ENCODE measurements at places on chromosomes 4 and X.

GRCh38 chr4:122606364-122607043, 14.4 kb downstream of the IL21 start:
- no peak for DNase-seq

DNA sequence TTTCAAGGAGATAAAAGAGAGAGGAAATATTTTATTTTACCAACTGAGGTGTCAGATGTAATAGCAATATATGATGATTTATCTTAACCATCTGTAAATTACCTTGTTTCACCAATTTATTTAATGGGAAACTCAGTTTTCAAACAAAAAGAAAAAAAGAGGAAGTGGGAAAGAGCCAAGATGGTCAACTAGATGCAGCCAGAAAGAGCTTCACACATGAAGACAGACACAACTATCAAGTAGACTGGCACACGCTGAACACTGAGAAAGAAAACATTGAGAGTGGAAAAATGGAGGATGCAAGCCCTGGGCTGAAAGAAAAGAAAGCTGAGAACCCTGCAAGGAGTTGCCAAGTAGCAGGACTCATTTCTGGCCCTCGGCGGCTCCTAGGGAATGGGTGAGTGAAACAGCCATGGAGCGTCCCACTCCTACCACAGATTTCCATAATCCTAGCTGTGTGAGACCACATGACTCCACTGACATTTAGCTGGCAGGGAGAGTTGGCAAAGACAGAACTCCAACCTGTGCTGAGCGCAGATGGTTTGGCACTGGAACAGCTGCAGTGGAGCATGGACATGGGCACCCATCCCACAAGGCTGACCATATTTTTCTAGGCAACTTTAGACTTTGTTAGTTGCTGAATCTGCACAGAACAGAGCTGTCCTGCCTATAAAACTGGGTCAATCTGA, 409.3 kb downstream of the FAM47B start:
- no peak for DNase-seq

DNA sequence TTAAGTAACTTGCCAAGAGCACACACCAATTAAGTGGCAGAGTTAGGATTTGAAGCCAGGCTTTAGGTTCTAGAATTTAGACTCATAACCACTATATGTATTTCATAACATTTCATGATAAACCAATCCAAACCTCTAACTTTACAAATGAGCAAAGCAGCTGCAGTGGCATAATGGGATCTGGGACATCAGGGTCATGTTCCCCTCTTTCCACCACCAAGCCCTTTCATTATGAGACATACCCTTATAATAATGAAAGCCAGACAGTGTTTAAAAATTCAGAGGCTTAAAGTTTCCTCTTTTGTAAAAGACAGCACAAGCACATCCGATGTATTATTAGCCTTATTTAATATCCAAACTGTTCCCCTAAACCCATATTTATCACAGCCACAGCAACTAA, 28.3 kb upstream of the AMELX start:
- no peak for DNase-seq

DNA sequence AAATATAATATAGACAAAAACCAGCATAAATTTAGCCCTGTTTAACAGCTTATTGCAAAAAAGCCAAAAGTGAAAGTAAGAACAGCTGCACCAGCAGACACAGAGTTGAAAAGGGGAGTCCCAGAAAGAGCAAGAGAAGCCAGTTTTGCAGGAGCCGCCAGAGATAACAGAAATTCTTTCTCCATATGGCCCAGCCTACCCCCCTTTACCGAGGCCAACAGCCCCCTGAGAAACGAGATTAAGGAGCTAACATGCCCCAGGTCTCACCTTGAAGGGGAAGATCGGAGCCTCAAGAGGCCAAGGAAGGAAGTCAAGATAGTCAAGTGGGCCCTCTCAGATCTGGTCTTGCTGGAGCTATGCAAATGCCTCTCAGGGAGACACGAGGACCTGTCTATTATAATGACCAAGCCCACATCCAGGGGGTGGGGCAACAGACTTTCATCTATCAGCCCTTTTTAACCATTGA, 4.8 kb downstream of the ACOX3 start:
- DNase-seq, result no peak

GRCh38 chr4:41394481-41394894, 137.8 kb downstream of the UCHL1 start:
- no peak for DNase-seq

- no peak for DNase-seq
These were observed 53.0 kb downstream of the JADE3 start for GRCh38 chrX:46965125-46965758.

DNA sequence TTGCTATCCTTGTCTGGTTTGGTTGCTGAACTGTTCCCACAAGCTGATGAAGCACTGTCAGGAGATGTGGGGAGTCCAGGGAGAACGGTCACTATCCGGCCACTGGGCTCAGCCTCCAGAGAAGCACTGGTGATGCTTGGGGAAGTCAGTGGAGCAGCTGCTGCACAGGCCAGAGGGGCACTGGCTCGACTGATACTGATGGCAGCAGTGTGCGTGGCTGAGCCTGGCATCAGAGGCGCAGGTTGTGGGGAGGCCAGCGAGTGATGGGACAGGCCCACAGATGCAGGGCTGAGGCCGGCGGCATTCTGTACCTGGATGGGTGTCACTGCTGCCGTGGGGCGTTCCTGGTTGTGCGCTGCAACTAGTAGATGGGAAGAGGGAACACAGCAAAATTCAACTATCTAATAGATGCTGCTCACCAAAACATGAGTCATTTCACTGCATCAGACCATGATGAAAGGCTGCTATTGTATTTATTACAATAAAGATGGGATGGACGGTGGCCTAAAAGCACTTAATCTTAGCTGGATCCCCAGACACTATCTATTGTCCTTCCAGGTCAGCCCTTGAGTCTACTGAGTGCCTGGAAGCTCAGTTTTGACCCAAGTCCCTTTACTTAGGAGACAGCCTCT, 106.3 kb upstream of the CBR4 start:
- no peak for DNase-seq

DNA sequence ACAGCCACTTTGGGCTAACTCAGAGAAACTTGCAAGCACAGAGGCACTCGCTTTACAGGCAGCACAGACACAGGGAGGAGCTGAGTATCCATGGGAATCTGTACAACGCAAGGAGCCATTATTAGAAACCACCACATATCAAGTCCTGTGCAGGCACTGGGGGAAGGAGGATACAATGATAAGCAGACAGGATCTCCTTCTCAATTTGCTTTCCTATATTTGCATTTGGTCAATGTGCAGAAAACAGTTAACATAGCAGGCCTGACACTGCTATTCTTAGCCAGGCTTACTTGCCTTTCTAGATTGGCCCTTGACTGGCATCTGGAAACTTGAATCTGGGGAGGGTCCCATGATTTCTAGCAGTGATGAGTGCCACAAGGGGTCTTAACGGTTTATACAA, 65.8 kb downstream of the TEC start:
- DNase-seq, result no peak

DNA sequence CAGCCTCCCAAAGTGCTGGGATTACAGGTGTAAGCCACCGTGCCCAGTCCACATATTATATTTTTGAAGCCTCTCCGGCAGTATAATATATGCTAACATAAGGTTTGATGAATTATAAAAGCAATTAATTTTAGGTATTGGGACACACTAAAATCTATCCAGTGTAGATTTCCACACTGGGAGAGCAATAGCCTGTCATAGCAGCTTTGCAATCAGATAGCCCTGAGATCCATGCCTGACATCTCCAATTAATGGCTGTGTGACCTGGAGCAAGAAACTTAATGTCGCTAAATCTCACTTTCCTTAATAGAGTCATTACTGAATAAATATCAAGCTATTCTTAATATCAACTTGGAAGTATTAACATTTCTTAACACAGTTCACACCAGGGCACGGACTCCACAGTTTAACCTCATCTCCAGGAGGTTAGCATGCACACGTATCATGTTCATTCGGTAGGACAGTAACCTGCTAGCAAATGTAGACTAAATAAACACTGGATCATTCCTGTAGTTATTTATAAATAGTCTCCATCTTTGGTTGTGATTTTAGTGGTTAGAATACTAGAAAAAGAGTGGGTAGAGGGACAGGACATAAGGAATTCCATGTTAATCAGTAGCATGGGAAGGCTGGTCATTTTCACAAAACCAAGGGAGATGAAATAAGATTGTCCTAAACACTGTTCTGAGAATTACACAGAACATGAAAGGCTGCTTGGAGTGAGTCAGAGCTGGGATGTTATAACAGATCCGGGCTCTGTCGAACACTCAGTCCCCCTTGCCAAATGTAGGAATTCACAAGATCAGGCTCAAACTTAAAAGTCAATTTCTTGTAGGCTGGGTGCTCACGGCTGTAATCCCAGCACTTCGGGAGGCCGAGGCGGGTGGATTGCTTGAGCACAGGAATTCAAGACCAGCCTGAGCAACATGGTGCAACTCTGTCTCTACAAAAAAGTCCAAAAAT, 254.7 kb downstream of the PALLD start:
- DNase-seq, result no peak

GRCh38 chr4:119729835-119730670, 101.4 kb upstream of the PDE5A start:
- peak; percentile 57 for DNase-seq

GRCh38 chr4:8112036-8112576, 46.5 kb downstream of the ABLIM2 start:
- no peak for DNase-seq

DNA sequence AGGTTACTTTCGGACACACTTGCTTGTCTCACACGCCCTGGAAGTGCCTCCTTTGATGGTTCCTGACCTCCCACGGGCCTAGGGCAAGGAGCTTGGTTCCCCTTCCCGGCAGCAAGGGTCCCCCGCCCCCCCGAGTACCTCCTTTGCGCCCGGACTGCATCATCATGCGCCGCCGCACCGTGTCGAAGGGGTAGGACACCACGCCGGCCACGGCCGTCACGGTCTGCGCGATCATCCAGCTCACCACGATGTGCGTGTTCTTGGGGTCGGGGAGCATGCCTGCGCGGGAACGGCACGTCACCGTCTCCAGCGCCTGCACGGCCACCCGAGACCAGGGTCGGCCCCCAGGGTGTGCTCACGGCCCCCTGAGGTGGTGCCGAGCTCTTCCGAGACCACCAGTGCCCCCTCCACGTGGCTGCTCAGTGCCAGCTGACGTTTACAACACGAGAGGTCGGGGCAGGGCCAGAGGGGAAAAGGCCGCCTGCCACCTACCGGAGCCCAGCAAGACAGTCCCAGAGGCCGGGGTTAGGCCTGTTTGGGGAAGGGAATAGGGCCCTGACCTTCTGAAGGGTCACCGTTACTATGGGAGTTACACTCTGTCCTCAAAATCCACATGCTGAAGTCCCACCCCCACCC, 4.7 kb downstream of the SLC25A6 start:
- no peak for DNase-seq

DNA sequence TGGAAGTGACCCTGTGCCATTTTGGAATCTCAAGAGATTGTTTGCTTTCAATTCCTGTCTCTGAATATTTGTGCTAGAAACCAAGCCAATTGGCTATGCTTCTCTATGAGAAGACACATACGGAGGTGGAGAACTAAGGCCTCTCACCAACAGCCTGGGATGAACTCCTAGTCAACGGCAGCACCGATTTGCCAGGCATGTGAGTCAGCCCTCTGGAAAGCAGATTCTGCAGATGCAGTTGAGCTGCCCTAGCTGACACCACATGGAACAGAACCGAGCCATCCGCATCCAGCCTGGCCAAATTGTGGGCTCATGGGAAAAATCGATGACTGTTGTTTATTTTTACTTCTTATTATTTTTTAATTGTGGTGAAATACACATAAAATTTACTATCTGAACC, 58.2 kb upstream of the WDFY3 start:
- DNase-seq, result no peak

- no peak for DNase-seq
These were observed 125.9 kb upstream of the RAI2 start for GRCh38 chrX:17986977-17987376.

DNA sequence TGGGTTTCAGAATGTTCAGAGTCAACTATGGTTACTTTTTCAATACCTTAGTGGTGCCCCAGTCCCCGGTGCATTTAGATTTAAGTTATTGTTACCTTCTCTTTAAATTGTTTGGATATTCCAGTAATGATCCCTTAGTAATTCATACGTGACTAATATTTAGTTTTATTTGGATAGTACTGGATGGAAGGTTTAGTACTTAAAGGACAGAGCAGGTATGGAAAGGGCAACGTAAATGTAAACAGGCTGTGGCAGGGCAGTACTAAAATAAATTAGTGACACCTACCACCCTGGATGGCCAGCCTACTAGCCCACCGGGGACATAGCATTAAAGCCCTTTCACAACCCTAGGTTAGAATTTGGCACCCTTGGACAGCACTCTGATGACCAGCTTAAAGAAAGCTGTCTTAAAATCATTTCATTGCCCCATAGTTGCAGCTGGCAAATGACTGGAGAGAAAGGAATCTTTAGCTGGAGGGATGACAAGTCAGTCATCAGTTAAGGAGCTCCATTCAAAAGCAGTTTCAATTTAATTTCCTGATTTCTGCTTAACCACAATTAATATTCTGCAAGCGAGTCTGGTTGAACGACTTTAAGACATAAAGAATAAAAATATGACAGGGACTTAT, 16.4 kb downstream of the PLP1 start:
- no peak for DNase-seq

- DNase-seq, result no peak
These were observed 319.1 kb downstream of the PCDH19 start for GRCh38 chrX:100090931-100091330.

- peak; percentile 73 for DNase-seq
These were observed 37.2 kb downstream of the ATP2B3 start for GRCh38 chrX:153554519-153555167.

GRCh38 chrX:74521961-74522751, 92.3 kb downstream of the RLIM start:
- DNase-seq, result no peak

DNA sequence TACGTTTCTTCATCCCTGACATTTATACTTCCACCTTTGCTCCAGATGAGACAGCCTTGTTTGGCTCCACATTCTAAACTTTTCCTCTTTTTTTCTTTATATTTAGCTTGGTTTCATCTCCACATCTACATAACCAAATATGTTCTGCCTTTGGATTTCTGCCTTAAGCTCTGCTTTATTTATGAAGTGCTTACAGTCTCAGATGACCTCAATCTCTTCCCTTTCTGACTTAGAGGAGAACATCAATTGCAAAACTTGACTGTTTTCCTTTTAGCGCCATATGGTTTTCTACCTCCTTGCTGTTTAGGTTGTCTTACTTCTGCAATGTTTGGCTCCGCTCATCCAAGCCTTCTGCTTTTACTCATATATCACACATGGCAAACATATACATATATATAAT, 7.5 kb downstream of the ASB5 start:
- no peak for DNase-seq

GRCh38 chr4:7673121-7673520, 238.4 kb upstream of the PSAPL1 start:
- DNase-seq, result no peak

DNA sequence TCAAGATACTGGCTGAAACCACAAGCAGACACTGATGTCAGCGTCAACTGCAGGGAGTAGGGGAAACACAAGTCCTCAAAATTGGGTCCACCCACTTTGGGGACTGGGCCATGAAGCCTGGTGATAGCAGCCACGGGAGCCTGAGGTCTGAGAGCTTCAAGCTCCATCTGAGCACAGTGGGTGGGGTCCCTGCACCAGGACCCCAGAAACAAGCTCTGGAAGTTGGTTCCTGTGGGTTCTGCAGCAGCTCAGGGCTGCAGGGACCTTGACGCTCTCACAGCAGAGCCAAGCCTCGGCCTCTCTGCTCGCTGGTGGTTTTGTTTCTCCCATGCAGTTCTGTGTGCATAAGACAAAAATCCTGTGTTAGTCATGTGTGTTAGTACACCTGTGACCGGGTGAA, 54.5 kb downstream of the CPLX1 start:
- DNase-seq, result no peak

All from ureter (tissue), 1 donor.